ENCODE measurements at places on chromosomes 4 and X.
A peak's percentile ranks its signal among the peaks of the same experiment; 100 is the strongest.

- DNase-seq: no peak
Measured at GRCh38 chr4:156816360-156816755, 155.2 kb downstream of the PDGFC start.

DNA sequence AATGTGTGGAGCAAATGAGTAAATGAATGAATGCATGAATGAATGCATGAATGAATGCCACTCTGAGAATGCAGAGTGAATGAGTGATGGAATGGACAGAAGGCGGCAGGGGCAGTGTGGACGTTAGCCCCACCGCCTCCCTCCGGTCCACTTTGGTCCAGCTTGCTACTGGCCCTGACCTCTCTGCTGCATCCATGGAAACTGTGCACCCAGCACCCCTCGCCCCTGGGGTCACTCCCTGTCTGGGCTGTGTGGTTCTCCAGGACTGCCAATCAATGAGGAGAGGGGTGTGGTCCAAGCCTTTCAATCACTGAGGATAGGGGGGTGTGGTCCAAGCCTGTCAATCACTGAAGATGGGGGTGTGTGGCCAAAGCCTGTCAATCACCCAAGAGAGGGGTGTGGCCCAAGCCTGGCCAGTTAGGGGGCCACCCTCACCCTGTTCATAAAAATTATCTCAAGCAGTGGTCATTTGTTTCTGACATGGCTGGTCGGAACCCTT, 39.2 kb upstream of the ASMTL start:
- DNase-seq: no peak

DNA sequence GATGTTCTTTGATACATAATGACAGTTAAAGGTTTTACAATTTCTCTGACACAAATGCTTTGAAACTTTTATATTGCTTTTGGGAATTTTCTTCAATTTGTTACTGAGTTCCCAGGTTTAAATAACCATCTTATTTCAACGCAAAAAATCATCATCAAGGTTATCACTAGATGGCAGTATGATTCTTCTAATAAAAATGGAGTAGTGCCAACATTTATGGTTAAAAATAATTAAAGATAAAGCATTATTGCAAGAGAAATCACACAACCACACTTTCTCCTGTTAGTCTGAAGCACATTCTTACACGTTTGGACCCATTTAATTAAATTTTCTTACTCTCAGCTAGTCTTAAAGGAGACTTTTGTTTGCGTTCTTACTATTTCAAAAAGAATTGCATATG, 611.3 kb upstream of the CPXCR1 start:
- peak; percentile 0 for DNase-seq

DNA sequence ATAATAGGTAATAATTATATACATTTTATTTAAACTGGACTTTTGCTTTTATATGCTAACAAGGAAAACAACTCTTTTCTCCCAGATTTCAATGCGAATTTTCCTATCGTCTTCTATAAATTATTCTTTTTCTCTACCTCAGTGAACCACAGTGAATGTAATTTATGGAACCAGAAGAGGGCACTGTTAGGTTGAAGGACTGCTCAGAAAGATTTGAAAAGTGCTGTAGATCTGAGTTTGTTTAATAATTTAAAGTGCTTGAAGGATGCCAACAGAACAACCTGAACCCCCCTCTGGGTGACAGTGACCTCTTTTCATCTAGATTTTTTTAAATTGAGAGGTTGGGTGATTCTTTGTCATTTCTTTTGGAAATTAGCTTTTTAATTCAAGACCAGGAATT, 54.9 kb downstream of the PHOX2B start:
- DNase-seq: peak; percentile 42

DNA sequence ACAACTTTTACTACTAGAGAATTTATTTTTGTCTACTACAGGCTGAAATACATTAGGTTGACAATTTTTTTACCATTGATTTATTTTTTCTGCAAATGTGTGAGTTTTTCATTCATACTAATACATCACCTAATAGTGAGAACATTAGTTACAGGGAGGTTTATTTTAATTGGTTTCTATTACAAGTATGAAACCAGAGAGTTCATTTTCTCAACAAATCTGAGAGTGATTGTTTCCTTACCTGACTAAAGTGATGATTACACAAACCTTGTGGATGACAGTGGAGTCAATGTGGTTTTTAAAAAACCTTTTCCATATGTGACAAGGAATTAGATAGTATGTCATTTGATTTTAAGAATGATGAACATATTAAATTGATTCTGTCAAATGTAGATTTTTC, 227.4 kb downstream of the PALLD start:
- no peak for DNase-seq

- DNase-seq: no peak
Measured at GRCh38 chr4:83581411-83582288, 45.7 kb downstream of the GPAT3 start.

- DNase-seq: no peak
Measured at GRCh38 chrX:111133389-111133788, 37.4 kb downstream of the PAK3 start.

- no peak for DNase-seq
Measured at GRCh38 chr4:78904143-78904542, 35.1 kb downstream of the PAQR3 start.

DNA sequence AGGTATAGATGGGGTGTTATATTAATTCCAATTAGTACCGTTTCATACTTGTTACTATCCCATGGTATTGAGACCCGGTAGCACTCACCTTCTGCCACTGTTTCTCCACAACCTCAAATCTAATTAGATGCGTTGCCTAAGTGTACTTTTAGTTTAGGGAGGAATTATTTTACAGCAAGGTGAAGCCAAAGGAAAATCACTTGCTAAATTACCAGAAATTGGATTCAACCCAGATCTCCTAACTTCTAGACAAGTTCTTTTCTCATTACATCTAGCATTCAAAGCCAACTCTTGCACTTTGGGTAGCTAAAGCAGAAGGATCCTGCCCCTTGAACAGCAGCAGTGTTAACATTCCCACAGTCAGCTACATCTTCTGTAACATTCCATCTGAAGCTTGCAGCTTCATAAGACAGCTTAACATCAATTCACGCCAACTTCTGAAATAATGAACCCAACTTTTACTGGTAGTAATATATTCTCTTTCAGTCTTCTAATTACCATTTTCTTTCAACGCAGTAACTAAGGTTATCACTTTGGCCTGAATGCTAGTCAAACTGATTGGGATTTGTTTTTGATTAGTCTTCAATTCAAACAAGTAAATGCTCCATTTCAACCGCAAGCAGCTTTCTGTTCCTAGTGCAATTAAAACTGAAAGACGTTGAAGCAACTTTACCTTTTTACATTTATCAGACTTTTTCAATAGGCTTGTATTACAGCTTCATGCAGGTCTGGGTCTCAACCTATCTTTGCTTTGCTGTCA, 934 bp upstream of the SEC31A start:
- peak; percentile 55 for DNase-seq

DNA sequence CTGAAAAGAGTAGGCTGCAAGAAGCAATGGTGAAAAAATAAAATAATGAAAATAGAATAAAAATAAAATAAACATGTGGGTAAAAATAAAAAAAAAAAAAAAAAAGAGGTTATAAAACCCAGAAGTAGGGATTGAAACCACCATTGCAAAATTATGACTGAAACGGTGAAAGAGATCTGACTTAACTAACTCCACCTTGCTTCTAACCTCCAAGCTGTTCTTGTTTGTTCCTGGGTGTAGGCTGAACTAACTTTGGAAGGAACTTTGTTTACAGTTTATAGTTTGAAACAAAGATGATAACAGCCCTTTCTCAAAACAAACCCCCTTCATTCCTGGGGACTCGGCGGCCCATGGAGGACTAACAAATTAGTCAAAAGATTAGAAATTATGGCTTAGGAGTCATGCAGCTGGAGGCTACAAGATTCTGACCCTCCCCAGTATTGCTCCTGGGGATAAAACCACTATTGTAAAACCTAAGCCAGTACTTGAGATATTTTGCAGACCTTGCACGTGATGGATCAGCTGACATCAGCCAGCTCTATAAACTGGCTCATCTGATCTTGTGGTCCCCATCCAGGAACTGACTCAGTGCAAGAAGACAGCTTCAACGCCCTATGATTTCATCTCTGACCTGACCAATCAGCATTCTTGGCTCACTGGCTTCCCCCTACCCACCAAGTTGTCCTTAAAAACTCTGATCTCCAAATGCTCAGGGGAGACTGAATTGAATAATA, 30.4 kb downstream of the DDX60L start:
- DNase-seq: peak; percentile 97

- DNase-seq: no peak
Measured at GRCh38 chr4:678331-679103, 4.2 kb downstream of the MYL5 start.
